ENCODE measurements at places on chromosomes 12 and 14.

- DNase-seq, result no peak
These were observed 8.8 kb downstream of the TMTC2 start for GRCh38 chr12:82695531-82695930.

DNA sequence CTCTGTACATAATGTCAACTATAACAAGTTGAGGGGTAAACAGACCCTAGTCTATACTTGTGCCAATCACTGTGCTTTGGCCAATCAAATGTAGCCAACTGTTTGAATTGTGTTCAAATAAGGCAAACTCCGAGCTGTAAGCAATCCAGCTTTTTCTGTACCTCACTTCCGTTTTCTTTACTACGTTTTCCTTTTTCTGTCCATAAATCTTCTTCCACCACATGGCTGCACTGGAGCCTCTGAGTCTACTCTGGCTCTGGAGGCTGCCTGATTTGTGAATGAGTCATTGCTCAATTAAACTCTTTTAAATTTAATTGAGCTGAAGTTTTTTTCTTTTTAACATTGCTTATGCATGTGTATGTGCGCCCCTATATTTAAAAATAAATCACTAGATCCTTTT is 29.7 kb downstream of the CLEC1A start:
- DNase-seq, result no peak

GRCh38 chr14:100828031-100828769 is 2.3 kb downstream of the MEG3 start:
- no peak for DNase-seq

DNA sequence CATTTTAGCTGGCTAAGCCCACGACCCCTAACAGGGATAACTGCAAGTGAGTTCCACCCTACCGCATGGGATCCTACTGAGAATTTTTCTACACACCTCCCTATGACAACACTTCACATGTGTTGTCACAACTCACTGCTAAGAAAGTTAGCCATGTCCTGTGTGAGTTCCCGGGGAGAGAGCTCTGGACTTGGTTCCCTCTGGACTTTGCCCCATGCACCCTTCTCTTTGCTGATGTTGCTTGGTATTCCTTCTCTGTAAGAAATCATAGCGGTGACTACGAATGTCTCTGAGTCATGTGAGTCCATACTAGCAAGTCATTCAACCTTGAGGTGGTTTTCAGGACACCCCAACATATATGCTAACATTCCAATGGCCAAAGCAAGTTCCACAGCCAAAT is 9.5 kb upstream of the CDKN3 start:
- DNase-seq, result no peak

- no peak for DNase-seq
These were observed 4.2 kb upstream of the XPOT start for GRCh38 chr12:64400041-64400440.

DNA sequence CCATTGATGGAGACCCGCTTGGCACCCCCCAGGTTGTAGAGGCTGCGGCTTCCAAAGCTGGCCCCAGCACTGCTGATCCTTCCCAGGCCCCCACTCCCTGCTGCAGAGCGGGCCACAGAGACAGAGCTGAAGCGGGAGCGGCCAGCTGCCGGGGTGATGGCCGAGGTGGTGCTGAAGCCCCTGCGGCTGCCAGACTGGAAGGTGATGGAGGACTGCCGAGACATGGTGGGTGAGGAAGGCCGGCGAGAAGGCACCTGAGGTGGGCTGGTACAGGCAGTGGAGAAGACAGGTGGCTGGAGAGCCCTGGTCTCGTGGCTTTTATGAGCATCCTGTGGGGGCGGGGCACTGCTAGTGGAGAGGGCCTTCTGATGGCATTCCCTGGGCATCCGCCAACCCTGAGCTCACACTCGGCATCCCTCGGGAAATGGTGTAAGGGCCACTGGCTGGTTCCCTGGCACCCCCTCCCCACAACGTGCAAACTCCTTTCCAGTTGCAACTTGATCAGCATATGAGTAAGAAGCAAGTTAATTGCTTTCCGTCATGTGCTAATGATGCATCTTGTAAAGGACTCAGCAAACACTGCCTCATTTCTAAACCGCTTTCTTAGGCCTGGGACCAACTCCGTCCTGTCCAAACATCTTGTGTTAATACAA is at the start of gene KRT75:
Gene KRT75 (minus strand): TSS at position 291 of the 653 bp plus-strand sequence. CDS start 67 bp downstream, at position 224.
- DNase-seq, result no peak

All from stimulated activated CD8-positive, alpha-beta memory T cell treated with anti-CD3 and anti-CD28 coated beads, Interleukin-12 subunit alpha, Interleukin-12 subunit beta, amount 100 ng/mL, for 1 hour (primary cell).